ENCODE measurements at places on chromosomes 2 and 18. TPM values are rescaled to one million over a fixed set of nuclear protein-coding genes. Genes with fewer than 3 reads are reported as not detected.

CACNB4 gene
- total RNA-seq, result 0.08 TPM

ZEB2 gene
- 37.2 TPM for total RNA-seq

RESP18 gene
- not detected for total RNA-seq

CCDC85A gene
- not detected for total RNA-seq

ASB18 gene
- not detected for total RNA-seq

GLI2 gene
- not detected for total RNA-seq

TMEM200C gene
- total RNA-seq, result not detected

RIT2 gene
- total RNA-seq, result not detected

PMAIP1 gene
- total RNA-seq, result 71.1 TPM

CFC1B gene
- total RNA-seq, result not detected

SKOR2 gene
- not detected for total RNA-seq

BIN1 gene
- 83.8 TPM for total RNA-seq

LRP1B gene
- total RNA-seq, result not detected

GALNT14 gene
- total RNA-seq, result 1.1 TPM

MC4R gene
- not detected for total RNA-seq
